ENCODE measurements at places on chromosomes 12 and 14.

- H3K27me3 ChIP-seq, result no peaks in the 10 kb centered on the region
- no peaks in the 10 kb centered on the region for H3K4me1 ChIP-seq
- no peak for DNase-seq
- no peak overlapping the region for H3K27ac ChIP-seq
- H3K4me3 ChIP-seq, result no peak overlapping the region
Observed at GRCh38 chr12:18141048-18141982, 51.3 kb upstream of the RERGL start.

DNA sequence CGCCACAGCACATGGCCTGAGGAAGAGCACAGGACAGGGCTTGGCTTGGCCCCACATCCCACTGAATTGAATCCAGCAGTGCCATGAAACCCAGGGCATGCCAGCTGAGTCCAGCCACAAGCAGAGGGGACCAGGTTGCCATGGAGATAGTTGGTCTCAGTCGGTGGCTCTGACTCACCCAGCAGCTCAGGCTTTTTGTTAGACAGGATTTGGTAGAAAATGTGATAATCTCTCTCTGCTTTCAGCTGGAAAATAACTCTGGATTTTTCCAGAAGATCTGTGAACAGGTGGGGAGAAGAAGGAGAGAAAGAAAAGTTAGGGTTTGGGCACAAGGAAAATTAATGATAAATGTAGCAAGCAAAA lies 4.8 kb downstream of the MYH7 start:
- no peak for DNase-seq
- H3K4me3 ChIP-seq, result no peak overlapping the region
- H3K27me3 ChIP-seq, result peaks cover 20% of the 10 kb centered on the region
- H3K27ac ChIP-seq, result no peak overlapping the region
- no peaks in the 10 kb centered on the region for H3K36me3 ChIP-seq
- no peaks in the 10 kb centered on the region for H3K4me1 ChIP-seq

- peaks cover 10% of the 10 kb centered on the region for H3K4me1 ChIP-seq
- peak overlapping the region; percentile 85 for H3K4me3 ChIP-seq
- no peaks in the 10 kb centered on the region for H3K27me3 ChIP-seq
- DNase-seq, result peak; percentile 16
Observed at GRCh38 chr12:38771871-38772270, 133.5 kb downstream of the CPNE8 start.

- no peak for DNase-seq
- H3K27ac ChIP-seq, result no peak overlapping the region
- peaks cover 33% of the 10 kb centered on the region for H3K27me3 ChIP-seq
- no peak overlapping the region for H3K4me3 ChIP-seq
- peaks cover 4% of the 10 kb centered on the region for H3K36me3 ChIP-seq
- H3K4me1 ChIP-seq, result no peaks in the 10 kb centered on the region
Observed at GRCh38 chr12:118436002-118436730, 59.8 kb downstream of the SUDS3 start.

DNA sequence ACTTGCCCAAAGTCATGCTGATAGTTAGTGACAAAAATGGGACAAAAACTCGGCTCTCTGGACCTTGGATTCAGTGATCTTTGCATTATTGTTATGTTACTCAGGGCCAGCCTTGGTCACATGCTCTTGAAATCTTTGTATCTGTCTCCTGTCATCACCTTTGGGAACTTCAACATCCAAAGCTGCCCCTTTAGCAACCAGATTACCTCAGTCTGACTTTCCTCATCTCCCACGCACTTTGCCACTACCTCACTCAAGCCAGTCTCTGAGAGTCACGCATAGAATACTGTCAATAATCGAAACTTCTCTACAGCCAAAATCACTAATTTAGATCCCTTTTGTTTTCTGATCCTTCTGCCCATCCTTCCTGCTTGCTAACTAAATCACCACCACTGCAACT lies 90.8 kb upstream of the DAAM1 start:
- H3K4me1 ChIP-seq, result no peaks in the 10 kb centered on the region
- no peak overlapping the region for H3K4me3 ChIP-seq
- no peaks in the 10 kb centered on the region for H3K36me3 ChIP-seq
- DNase-seq, result no peak

- H3K4me3 ChIP-seq, result peak within 1 kb of the TSS; percentile 95
- DNase-seq, result peak; percentile 76
- H3K27ac ChIP-seq, result peak within 1 kb of the TSS; percentile 96
- H3K27me3 ChIP-seq, result peaks cover 50% of the 10 kb centered on the region
- peaks cover 7% of the 10 kb centered on the region for H3K36me3 ChIP-seq
- H3K4me1 ChIP-seq, result peaks cover 36% of the 10 kb centered on the region
Observed at GRCh38 chr12:48183091-48183875, at the start of gene CCDC184. TSS of gene CCDC184 (plus strand) at chr12:48183644. CDS start at chr12:48184123, 479 bp downstream.

All from naive B cell (primary cell).